Hindlimb muscle (tissue), 1 donor: ENCODE measurements at places on chromosomes 12 and 14.

DNA sequence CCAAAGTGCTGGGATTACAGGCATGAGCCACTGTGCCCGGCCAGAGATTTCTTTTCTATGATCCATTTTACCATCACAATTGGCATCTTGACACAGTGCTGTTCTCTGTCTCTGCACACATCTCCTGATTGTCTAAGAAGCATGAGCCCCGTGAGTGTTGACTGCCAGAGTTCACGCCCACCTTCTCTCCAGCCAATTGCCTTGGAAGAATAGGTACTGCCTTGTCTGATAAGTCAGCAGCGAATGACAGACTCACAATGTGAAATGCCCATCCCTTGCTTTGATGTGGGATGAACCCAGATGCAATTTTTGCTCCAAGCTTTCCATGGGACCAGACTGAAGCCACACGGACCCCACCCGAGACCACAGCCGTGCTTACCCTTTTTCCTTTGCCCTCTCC is 19.3 kb downstream of the EIF5 start:
- no peak for DNase-seq

DNA sequence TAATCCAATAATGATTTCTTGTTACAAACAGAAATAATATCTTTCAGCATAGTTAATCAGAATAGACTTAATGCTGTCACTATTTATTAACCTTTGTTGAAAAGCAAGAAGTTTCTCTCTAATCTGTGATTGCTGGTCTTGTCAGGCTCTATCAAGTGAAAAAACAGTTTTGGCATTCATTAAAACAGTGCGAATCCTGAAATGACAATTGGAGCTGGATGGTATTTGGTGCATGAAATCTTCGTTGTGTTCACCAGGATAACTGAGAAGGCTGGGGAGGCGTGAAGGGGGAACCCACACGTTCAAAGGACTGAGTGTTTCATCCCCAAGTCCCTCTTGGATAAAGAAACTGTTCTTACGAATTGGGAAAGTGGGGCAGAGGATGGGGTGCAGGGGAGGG is 190.2 kb upstream of the MYL2 start:
- DNase-seq = no peak

GRCh38 chr14:58216544-58216943 is 16.6 kb downstream of the ACTR10 start:
- no peak for DNase-seq

DNA sequence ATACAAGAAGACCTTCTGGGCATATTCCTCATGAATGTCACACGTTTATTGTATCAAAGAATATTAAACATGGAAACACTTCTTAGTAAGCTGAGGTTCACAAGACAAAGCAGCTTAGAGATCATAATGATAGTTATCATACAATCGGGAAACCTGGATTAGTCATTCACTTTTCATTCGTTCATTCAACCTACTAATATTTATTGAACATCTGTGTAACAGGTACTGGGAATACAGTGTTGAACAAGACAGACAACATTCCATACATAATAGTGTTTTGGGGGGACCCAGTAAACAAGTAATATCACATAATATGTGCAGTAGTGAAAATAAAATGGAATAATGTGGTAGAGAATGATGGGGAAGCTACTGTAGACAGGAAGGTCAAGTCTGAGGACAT is 100.6 kb upstream of the GRIP1 start:
- DNase-seq = no peak

DNA sequence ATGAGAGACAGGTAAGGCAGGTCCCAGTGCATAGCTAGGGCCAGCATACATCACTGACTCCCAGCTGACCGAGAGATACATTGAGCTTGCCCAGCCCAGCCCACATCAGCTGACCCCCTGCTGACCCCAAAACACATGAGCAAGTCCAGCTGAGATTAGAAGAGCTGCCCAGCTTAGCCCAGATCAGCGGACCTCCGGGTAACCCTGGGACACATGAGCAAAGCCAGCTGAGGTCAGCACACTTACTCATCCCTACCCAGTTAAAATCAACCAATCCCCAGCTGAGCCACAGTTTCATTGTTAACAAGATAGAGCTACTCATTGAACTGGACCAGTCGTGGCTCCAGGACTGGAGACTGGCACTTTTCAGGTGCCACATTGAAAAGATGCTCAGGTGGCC is 21.8 kb upstream of the FBXO34 start:
- no peak for DNase-seq

DNA sequence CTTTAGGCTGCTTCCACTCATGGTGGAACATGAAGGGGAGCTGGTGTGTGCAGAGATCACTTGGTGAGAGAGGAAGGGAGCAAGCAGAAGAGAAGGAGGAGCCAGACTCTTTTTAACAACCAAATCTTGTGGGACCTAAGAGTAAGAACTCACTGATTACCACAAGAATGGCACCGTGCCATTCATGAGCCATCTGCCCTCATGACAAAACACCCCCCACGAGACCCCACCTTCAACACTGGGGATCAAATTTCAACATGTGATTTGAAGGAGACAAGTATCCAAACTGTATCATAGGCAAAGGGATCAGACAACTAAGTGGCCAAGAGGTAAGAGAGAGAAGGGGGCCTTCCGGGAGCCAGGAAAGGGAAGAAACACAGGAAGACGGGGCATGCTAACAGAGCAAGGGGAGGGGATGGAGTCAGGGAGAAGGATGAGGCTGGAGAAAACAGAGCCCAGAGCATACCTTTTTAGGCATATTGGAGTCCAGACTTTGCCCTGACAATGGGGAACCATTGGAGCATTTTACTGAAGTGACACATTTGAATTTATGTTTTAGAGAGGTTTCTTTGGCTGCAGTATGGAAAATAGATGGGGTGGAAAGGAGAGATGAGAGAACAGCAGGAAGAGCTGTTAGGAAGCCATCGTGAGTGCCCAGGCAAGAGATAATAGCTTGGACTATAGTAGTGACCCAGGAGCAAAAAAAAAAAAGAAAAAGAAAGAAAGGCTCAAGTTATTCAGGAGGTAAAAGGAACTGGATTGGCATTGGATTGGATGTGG is 204.4 kb upstream of the NUDT4 start:
- DNase-seq = no peak

DNA sequence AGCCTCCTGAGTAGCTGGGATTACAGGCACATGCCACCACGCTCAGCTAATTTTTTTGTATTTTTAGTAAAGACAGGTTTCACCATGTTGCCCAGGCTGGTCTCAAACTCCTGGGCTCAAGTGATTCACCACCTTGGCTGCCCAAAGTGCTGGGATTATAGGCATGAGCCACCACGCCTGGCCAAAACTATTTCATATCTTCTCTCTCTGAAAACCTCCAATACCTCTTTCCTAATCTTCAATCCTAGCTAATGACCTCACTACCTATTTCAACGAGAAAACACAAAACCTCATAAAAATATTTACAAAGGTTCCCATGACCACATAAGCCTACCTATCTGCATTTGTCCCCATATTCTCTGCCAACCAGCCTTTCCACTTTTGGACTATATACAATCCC is 32.3 kb upstream of the ANKS1B start:
- DNase-seq = no peak

DNA sequence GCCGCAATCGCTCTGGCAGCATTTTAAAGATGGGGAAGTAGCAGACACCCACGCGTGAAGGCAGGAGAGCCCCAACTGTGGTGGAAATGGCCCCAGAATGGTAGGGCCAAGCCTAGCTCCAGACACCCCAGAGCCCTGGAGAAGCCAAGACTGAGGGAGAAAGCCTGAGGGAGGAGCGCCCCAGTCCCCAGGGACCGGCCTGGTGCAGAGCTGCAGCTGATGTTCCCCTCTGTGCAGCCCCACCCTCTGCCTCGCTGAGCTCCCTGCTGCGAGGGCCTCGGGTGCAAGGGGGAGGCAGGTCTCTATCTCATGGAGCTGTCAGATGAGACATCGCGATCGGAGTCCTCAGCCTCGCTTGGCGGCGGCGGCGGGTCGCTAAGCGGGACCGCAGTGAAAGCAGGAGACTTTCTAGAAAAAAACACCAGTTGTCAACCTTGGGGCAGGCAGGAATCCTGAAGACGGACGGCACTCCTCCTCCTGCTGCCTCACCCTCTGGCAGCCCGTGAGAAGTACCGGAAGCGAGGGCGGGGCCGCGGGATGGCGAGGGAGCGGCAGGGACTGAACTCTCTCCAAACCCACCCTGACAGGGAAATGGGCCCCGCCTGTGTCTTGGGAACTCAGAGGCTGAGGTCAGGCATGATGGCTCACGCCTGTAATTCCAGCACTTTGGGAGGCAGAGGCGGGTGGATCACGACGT is 6.0 kb downstream of the GAPDH start:
- no peak for DNase-seq

DNA sequence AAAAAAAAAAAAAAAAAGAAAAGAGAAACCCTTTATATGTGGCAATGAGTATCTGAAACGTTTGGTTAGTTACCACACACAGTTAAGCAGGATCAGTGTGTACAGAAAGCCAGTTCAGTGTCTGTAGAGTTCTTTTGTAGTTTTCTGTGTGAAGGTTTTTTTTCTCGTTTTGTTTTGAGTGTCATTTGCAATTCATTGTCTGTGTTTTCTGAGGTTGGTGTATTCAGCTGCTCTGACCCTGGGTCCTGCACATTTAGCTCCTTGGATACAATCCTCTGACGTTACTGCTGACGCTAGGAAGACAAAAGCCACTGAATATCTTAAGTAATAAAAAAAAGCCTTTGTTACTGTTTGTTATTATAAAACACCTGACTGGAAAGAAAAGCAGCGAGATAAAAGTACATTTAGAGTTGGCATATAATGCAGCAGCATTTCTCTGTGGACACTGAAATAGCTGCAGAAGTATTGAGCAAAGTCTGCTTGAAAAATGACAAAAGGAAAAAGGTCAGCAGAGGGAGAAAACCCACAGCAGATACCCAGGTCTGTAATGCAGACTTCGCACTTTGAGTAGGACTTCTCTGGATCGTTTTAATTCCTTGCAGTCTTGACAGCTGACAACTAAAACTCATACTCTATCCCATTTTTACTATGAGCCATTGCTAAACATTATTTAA is 89.0 kb downstream of the POLR3B start:
- no peak for DNase-seq

- no peak for DNase-seq
Observed at GRCh38 chr14:33917661-33918060, 33.2 kb downstream of the EGLN3 start.
